ENCODE measurements at places on chromosomes 4 and X. TPM values are rescaled to one million over a fixed set of nuclear protein-coding genes. Genes with fewer than 3 reads are reported as not detected.

- DNase-seq, result peak; percentile 77
These were observed 3.1 kb downstream of the JADE1 start for GRCh38 chr4:128812442-128813235.

DNA sequence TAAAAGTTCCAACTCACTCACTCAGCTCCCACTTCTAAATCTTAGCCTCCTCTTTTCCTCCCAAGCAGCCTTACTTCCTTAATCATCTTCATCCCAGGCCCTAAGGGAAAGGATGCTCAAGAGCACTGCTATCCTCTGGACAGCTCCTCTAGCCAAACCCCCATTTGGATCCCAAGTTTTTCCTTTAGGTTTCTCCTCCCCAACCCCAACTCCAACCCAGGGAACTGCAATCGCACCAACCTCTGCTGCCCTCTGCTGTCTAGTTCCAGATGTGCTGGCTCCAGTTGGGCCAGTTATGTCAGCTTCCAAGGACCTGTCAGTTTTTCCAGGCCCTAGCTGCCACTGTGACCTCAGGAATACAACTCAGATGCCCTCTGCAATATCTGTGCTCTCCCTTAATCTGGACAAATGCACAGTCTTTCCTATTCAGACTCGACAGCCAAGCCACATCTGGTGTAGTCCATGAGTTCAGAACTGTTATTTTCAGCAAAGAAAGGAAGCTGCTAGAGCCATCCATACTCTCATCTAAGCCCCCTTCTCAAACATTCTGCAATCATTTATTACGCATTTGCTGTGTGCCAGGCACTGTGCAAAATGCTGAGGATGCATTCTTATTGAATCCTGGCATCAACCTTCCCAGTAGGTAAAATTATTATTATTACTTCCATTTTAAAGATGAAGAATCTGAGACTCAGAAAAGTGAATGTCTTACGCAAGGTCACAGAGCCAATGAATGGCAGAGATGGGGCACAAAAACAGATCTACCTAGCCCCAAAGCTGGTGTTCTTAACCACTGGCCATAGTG is 12.3 kb upstream of the XPNPEP2 start:
- DNase-seq, result no peak

- peak; percentile 46 for DNase-seq
These were observed 519 bp downstream of the FOXO4 start for GRCh38 chrX:71095981-71096759.

GRCh38 chr4:108270466-108271450 is 102.0 kb upstream of the LEF1 start:
- no peak for DNase-seq

Gene PABPC1L2B
- not detected for total RNA-seq

All from activated naive CD8-positive, alpha-beta T cell treated with anti-CD3 and anti-CD28 coated beads, Interleukin-2, amount 10 ng/mL, durations not matched to agents 7 days and 5 days (primary cell).